ENCODE measurements at places on chromosomes 5 and 9. TPM values are rescaled to one million over a fixed set of nuclear protein-coding genes. Genes with fewer than 3 reads are reported as not detected.

F2RL1 gene
- total RNA-seq, result 0.26 TPM

EFNA5 gene
- 67.1 TPM for total RNA-seq

TMEM252 gene
- not detected for total RNA-seq

BAAT gene
- total RNA-seq, result 2.3 TPM

CCL19 gene
- 3.7 TPM for total RNA-seq

PBX3 gene
- 16.5 TPM for total RNA-seq

RAI14 gene
- total RNA-seq, result 6.1 TPM

CCDC192 gene
- not detected for total RNA-seq

ENC1 gene
- total RNA-seq, result 491 TPM

BTF3 gene
- total RNA-seq, result 199 TPM

MAMDC4 gene
- total RNA-seq, result 3.6 TPM

SGTB gene
- 72.6 TPM for total RNA-seq

PLPPR1 gene
- 29.8 TPM for total RNA-seq

INSL6 gene
- not detected for total RNA-seq

AQP7 gene
- 2.3 TPM for total RNA-seq

MRPL36 gene
- total RNA-seq, result 34.8 TPM

ARHGEF39 gene
- 0.21 TPM for total RNA-seq
